ENCODE measurements at places on chromosomes 11 and 22.

- peak; percentile 78 for DNase-seq
These were observed 13.2 kb upstream of the ADA2 start for GRCh38 chr22:17232406-17232805.

- DNase-seq = no peak
These were observed 25.9 kb downstream of the TUG1 start for GRCh38 chr22:30994960-30995359.

GRCh38 chr11:41845066-41845465 lies 385.6 kb upstream of the LRRC4C start:
- DNase-seq = no peak

DNA sequence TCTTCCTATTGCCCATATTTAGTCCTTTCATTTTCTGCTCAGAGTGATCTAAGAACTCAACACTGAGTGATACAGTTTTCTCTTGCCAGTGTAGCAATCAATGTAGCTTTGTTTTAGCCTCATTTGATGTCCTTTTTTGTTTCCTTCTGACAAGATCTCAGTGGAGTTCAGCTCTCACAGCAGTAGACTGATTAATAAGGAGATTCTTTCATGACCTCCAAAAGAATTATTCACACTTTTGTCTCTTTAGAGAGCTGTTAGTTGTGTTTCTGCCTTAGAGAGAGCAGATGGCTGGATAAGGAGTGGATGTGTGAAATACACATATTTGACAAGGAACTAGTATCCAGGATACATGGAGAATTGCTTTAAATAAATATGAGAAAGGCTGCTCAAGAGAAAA lies 6.6 kb upstream of the TMEM225 start:
- DNase-seq = no peak

- DNase-seq = no peak
These were observed 34.3 kb upstream of the NFRKB start for GRCh38 chr11:129929721-129930120.

DNA sequence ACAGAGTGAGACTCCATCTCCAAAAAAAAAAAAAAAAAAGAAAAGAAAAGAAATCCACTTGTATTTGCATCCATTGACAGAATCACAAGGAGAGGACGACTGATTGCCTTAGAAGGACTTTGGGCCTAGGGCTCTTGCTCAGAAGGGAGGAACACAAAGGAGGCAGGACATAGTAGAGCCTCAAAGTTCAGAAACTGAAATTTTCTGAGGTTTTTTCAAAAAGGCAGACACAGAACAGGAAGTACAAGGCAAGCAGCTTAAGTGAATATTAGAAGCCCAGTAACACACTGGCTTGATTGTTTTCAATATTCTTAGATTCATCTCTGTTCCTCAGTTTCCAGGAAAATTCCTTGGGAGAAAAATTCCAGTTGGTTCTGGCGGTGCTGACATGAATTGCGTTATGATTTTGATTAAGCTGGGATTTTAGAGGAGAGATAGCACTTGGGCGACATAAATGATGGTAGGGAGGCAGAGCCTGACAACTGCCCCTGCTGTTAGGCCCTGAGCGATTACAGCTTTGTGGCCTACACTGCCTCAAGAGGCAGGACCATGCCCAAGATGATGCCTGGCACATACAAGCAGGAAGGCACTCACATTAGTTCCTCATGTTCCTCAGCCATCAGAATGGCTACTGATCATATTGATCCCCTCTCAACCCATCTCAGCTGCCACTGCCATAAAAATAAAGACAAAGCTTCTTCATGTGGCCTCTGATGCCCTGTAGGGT lies 15.3 kb downstream of the CLPB start:
- no peak for DNase-seq

DNA sequence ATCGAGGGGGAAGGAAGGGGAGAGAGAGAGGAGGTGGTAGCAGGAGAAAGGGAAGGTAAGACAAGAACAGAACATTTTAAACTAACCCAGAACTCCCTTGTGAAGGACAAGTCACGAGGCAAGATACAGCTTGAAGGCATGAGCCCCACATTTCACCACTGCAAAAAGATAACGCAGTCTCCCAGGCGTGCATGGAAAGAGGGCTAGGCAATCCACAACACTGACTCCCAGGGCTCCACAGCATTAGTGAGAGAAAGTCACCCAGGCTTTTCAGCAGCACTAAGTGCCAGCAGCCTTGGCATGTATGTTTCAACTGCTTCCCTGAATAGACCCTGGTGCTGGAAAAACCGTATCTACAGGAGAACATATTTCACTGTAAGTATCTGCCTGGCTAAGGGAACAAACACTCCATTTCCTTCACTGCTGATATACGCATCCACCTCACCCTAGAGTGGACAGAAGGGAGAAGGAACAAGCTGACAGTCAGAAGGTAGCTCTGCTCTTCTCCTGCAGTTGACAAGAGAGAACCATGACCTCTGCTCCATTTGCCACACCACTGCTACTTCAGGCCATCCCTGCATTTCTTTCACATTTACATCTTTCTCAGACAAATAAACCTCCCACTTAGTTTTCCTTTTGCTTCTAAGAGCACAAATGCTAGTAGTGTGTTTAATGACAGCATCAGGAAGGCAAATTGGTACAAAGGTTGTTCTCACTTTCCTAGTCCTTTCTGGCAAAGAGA lies 87.9 kb downstream of the AMBRA1 start:
- no peak for DNase-seq

- no peak for DNase-seq
These were observed 31.0 kb upstream of the PICALM start for GRCh38 chr11:86099874-86100273.

DNA sequence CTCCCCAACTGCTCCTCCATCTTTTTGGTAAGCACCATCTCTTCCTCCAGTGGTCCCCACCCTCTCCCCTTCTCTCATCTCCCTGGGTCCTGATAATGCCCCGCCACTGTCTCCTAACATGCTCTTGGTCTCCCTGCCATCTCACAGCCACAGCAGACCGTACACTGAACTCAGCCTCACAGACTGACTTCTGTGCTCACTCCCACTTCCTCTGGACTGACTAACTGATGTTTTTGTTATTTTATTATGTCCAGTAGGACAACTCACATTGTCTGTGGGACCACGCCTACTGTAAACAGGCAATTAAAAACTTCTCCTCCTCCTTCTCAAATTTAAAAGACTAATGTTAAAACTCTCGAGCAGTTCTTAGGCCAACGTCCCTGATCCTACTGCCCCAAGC lies 2.6 kb upstream of the GNAZ start:
- DNase-seq = no peak

DNA sequence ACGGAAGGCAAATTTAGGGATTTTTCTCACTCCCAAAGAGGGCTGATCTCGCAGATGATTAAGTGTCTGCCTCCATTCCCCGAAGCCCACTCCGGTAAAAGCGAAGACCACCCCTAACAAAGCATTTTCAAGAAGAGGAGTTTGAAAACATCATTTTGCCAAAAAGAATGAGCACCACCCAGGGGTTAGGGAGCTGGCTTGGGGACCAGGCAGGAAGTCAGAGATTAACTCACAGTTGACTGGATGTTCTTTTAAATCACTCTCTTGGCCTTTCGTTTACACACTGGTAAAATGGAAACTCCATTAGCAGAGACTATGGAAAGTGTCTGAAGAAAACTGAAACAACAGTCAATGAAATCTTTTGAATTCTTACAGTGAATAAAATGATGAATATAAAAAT lies 7.9 kb upstream of the TRIM44 start:
- no peak for DNase-seq

DNA sequence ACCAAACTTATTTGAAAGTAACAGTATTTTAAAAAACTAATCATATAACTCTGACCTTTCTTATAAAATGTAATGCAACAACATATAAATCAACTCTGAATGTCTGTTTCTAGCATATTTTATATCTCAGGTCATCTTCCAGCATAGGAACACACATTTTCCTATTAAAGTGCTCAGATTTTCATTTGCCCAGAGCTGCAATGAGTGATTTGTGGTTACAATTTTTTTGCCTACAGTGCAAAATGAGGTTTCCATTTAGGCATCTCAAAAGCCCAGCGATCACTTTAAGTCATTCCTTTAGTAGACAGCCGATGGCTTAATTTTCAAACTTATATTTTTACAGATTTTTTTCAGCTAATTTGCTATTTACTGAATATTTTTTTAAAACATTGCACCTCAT lies 1.0 kb downstream of the LYVE1 start:
- DNase-seq = no peak

DNA sequence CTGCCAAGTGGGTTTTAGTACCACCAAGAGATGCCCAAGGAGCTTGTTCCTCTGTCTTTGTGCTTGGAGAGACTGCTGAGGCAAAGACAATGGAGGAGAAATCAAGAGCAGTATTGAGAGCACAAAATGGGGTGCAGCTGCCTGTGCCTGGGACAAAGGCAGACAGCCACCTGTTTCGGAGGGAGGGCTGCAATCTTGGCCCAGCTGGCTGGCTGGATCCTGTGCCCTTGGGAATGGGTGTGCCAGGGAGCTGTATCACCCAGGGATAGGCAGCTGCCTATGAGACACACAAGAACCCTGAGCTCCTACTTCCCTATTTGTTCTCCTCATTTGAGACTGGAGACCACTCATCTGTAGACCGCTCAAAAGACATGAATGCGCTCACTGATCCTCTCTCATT lies 23.3 kb upstream of the CHRM4 start:
- peak; percentile 98 for DNase-seq

DNA sequence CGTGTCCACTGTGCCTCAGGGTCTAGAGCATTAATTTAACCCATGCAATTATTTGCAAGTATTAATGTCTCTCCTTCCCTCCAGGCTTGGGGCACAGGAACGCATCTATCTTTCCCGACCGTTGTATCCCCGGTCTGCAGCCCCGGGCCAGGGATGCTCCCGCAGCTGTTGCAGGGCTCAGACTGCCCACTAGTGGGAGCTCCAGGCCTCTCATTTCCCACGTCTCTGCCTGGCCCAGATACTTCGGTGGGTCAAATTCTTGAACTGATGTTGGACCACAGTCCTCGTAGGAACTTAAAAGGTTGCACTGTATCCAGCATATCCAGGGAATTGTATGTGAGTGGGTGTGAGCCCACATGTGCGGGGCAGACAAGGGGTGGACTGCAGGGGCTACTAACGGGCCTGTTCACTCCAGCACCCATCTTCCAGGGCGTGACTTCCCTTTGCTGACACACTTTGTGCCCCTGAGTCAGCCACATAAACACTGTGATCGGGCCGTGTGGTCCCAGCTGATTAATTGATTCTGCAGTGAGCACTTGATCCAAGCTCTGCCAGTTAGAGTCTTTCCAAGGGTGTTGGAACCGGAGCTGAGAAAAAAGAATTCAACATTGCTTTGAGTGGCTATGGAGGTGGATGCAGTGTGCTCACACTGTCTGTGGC lies 451.3 kb downstream of the TBC1D22A start:
- DNase-seq = no peak

DNA sequence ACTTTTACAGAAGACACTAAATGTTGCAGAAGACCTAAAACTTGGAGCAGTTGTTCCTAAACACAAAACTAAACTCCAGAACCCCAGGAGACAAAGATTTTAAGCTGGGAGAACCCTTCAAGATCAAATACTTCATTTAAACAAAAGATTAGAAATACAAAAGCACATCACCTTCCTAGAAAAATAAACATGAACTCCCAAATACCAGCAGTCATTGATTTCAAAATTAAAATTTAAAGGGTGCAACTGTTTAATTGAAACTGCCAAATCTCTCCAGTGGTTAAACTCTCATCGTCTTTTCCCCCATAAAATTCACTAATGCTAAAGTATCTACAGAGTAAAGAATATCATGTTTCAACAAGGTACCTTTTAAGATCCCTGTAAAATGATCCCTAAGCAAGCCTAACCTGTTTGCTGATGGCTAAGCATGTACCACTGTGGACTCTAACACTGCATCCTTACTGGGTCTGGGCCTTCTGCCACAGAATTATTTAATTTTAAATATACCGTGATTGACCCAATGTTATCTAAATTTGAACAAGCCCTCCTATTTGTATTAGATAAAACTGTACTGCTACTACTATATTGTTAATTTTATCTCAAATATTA lies 53.7 kb upstream of the CCDC34 start:
- DNase-seq = peak; percentile 40

DNA sequence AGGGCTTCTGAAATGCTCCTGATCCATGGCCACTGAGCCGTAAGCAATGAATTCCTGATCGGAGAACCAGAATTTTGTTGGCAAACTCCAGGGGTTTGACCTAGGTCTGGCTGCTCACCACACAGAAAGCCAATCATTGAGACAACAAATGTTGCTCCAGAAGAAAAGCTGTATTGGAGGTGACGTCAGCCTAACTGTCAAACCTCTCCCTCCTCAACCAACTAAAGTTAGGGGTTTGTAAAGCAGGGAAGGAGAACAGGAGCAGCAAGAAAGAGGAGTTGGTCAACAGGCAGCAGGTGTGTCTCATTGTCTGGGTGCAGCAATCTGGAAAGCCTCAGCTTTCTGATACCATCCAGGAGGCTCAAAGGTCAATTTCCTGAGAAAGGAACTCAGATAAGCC lies 133.7 kb upstream of the SEZ6L start:
- DNase-seq = no peak

DNA sequence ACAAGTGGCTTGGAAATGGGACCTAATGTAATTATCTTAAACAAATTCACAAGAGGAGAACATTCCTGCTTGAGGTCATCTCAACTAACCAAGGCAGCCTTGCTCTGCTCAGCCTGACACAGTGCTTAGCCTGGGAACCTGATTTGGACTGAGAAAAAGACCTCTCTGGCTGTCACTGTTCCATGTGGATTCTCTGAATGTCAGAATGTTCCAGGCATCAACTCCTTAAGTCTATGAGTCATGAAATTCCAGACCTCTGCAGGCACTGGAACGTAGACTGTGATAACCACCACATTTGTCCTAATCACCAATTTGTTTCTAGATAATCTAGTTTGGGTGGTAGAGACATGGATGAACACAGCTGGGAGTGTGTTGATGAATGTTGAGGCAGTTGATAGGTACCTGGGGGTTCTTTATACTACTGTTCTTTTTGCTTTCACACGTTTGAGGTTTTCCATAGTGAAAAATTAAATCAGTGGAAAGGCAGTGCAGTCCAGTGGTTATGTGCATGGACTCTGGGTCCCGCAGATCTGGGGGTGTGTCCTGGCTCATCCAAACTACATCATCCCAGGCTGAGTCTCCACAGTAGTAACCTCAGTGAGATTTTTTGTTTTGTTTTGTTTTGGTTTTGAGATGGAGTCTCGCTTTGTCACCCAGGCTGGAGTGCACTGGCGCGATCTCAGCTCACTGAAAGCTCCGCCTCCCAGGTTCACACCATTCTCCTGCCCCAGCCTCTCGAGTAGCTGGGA lies 269.6 kb downstream of the MN1 start:
- DNase-seq = no peak

Measured in NCI-H1092 treated with DMSO at 0.1 percent for 48 hours (cell line).